RKO (cell line): ENCODE measurements at places on chromosomes 2 and 18.
A peak's percentile ranks its signal among the peaks of the same experiment; 100 is the strongest.

- peak; percentile 60 for DNase-seq
These were observed 18.6 kb downstream of the LYPD1 start for GRCh38 chr2:132651115-132652045.

- no peak for DNase-seq
These were observed 125.8 kb downstream of the LYPD6B start for GRCh38 chr2:149164296-149164695.

DNA sequence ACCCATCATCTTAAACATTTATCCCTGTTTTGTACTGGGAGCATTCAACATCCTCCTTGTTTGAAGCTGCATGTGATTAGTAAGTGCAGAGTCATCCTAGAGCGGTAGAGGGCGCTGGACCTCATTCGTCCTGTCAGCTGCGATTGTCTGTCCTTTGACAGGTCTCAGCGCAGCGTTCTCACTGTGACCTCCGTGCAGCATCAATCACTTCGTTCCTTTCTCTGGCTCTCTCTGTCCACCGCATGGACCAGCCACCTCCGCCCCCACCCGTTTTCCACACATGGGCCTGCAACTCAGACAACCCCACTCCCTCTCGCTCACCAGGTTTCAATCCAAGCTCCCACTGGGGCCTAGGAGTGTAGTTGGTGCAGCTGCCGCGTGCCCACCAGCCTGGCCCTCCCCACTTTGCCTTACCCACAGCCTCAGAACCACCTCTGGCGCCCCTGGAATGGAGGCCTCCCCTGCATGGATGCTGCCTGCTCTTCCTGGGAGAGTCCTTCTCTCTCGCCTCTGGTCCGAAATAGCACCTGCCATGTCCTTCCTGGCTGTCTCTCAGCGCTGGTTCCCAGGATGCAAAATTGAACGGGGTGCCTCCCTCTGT is 90.5 kb downstream of the NDUFA10 start:
- peak; percentile 58 for DNase-seq

- DNase-seq = peak; percentile 55
These were observed 950.8 kb upstream of the SLC39A10 start for GRCh38 chr2:194706179-194706578.

DNA sequence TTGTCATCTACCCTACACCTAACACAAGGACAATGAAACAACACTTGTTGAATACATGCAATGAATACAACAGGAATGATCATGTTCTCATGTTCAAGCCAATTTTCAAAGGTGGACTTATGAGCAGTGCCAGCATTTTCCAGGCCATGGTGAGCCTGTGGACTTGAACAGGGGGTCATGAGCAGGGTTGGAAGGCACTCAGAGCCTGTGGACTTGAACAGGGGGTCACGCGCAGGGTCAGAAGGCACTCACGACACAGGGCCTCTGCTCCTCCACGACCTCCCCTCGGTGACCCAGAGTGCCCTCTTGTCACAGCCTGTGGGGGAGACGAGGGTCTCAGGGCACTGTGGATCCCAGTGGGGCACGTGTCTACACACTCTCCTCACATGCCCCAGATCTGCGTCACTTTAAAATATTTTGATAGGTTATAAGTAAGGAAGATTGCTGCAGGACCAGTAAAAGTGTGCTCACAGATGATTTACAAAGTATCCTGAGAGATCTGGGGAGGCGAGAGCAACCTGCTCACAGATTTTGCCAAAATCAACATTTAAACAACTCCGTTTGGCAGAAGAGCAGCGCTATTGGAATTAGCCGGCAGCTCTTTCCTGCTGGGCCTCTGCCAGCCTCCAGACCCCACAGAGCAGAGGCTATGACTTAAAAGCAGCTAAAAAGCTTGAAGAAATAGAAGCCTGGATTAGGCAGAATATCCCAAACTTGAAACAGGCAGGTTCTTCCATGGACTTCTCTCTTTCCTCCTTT is 121.9 kb downstream of the TMEM18 start:
- DNase-seq = no peak

DNA sequence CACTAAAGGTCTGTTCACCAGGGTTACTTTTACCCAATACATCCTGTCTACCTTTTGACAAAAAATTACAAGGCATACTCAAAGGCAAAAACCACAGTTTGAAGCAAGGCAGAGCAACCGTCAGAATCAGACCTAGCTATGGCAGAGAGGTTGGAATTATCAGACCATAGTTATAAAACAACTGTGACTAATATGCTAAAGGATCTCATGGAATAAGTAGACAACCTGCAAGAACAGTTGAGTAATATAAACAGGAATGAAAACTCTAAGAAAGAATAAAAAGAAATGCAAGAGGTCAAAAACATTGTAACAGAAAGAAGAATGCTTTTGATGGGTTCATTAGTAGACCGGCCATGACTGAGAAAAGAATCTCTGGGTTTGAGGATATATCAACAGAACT is 318.8 kb upstream of the KCNH7 start:
- no peak for DNase-seq

DNA sequence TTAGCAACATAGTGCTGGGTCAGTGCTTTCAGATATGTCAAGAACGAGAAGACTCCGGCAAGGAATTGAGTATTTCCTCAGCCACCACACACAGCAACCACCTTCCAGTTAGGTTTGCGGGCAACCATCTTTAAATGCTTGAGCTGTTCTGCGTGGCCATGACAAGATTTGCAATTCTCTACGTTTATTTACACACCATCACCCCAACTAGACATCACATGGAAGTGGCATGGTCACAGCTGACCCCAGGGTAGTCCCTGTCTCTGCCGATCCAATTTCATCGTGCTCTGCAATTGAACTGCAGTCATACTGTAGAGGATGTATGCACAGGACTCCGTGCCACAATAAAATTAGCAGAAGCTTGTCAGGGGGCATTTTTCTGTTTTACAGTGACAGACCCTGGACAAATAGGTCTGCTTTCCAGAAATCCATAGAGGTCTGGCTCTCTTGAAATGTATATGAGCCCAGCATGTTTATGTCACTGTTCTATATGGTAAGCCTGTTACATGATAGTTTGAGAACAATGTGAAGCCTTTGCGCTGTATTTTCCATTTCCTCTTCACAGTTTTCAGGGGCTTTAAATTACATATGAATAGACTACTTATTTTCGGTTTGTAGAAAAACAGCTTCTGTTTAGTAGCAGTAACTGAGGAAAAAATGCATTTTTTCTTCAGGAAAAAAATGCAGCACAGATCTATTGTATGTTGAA is 605.2 kb downstream of the NR4A2 start:
- no peak for DNase-seq

GRCh38 chr2:17851731-17852585 is 26.5 kb upstream of the KCNS3 start:
- peak; percentile 83 for DNase-seq

GRCh38 chr2:130845505-130846085 is 8.9 kb downstream of the ARHGEF4 start:
- DNase-seq = no peak

GRCh38 chr2:150900913-150901312 is 360.8 kb downstream of the RBM43 start:
- no peak for DNase-seq

GRCh38 chr2:14134771-14135170 is 497.7 kb upstream of the LRATD1 start:
- no peak for DNase-seq

DNA sequence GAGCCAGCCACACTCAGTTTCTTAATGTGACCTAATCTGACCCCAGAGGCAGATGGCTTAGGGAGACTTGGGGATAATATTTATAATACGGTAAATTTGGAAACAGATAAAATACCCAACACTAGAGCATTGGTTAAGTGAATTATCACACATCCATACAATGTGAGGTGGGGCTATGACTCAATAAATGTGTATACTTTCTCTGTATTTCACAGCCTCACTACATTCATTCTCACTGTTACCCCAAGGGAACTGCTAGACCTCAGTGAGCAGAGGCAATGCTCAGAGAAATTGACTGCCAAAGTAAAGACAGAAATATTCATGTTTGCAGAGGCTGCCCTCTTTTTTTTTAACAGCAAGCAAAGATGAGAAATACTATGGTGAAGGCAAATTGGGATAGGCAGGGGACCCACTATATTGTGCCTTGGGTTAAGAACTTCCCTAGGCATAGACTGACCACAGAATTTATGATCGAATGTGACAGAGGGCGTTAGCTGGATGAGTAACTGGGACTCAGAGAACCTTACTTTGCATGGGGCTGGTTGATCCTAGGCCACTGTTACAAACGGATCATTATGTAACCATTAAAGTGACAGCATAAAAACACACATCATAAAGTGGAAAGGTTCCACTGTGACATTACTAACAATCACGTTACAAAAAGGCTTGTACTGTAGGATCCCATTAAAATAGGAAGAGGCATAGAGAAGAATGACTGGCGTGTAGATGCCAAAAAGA is 246.0 kb upstream of the LYPD1 start:
- no peak for DNase-seq

DNA sequence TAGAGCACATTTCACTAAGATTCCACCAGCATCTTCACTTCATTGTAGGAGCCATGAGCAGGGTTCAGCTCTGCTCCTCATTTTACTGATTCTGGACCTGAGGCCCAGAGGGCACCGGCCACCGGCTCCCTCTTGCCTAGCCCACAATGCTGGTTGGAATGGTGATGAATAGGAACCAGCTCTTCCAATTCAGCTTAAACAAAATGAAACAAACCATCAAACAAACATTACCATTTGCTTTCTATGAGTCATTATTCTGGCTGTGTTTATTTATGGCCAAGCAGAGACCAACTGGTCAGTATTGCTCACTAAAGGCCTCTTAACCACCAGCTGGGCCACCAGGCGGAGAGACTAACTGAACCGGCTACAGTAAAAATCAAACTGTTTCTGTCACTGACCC is 176.7 kb downstream of the MTX2 start:
- DNase-seq = peak; percentile 28

GRCh38 chr2:45946023-45946422 is 294.5 kb downstream of the PRKCE start:
- DNase-seq = peak; percentile 57

DNA sequence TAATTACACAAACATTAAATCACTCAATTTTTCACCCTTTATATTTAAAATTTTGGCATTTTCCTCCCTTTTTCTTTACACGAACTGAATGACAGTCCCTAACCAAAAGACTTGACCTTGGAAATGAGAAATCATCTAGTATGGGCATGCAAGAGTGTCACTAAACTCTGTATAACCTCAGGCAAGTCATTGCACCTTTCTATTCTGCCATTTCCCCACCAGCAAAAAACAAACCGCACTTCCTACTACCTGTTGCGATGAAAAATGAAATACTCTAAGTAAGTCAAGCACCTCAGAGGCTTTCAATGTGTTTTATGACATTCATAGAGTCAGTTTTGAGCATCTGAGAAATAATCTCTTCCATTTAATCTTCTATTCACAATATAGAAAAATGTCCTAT is 44.1 kb downstream of the ANKRD44 start:
- DNase-seq = no peak

- no peak for DNase-seq
These were observed 347.7 kb upstream of the REG3G start for GRCh38 chr2:78677774-78678173.

DNA sequence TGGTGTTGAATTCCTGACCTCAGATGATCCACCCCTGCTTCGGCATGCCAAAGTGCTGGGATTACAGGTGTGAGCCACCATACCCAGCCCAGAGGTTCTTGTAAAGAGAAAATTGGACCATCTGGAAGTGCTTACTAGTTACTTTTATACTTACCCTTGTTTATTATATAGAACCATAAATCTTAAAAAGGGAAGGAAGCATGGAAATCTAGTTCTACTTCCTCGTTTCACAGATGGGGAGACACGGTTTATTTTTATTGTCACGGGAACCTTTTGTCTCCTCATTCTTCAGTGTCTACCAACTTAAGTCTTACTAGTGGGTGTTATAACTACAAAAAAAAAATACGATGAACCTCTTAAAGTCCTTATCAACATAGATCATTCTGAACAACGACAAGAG is 45.8 kb upstream of the PDK1 start:
- DNase-seq = no peak

GRCh38 chr18:46264255-46264654 is 160.1 kb downstream of the HAUS1 start:
- DNase-seq = no peak

- DNase-seq = peak; percentile 13
These were observed 31.5 kb upstream of the PDIA6 start for GRCh38 chr2:10844097-10844496.

DNA sequence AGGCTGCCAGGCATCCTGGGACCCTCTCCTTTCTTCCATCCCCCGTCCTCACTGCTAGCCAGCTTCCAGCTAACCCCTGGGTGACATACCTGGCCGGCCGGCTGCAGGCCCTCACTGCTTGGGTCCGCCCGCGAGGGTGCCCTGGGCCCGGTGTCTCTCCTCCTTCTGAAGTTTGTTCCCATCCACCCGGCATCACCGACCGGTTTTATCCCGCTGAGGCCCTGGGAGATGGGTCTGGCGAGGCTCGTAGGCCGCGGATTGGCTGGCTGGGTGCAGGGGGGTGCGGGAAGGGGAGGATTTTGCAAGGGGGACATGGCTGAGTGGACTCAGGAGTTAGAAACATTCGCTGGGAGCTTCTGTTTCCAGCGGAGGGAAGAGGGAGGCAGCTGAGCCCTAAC is at the start of gene PAX8:
TSS of gene PAX8 (minus strand) at position 180 of the 398 bp plus-strand sequence. CDS start 527 bp downstream, outside the sequence.
- no peak for DNase-seq

- DNase-seq = no peak
These were observed 21.3 kb downstream of the FBLN7 start for GRCh38 chr2:112159454-112159921.

DNA sequence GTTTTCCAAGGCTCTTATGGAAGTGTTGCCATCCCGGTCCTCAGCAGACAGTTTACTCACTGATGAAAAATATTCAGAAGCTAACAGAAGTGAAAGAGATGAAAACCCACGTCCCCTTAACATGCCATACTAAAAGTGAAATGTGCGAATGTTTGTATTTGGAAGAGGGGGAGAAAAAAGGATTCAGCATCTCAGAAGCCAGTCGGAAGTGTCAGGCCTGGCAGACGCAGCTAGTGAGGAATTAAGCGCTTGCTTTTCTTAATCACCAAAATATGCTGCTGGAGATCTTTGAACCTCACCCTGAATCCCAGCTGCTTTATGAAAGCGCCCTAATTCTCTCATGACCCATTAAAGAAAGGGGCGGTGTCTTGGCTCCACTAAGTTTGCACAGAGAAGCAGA is 653.7 kb downstream of the DCDC2C start:
- no peak for DNase-seq

- no peak for DNase-seq
These were observed 71.5 kb downstream of the CDC42EP3 start for GRCh38 chr2:37599688-37600525.

DNA sequence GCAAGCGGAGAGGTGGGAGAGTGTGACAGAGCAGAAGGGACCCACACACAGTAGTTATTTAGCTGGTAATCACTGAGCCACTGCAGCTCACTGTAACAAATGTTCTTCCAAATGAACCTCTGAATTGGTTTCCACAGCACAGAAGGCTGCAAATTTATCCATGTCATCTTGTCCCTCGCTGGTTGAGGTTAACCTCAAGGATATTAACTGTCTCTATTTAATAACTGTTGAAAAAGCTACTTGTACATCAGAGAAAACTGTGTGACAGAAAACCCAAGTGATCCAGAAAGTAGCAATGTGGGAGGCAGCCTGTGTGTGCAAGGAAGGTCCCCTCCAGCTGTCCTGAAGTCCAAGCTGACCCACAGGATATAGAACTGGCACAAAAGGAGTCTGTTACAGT is 153.6 kb downstream of the DSEL start:
- no peak for DNase-seq

GRCh38 chr2:96860065-96861029 is 2.5 kb upstream of the ANKRD39 start:
- no peak for DNase-seq
